ENCODE measurements at places on chromosomes 7 and 10.

- DNase-seq: no peak
Observed at GRCh38 chr7:129642871-129643549, 31.5 kb downstream of the NRF1 start.

DNA sequence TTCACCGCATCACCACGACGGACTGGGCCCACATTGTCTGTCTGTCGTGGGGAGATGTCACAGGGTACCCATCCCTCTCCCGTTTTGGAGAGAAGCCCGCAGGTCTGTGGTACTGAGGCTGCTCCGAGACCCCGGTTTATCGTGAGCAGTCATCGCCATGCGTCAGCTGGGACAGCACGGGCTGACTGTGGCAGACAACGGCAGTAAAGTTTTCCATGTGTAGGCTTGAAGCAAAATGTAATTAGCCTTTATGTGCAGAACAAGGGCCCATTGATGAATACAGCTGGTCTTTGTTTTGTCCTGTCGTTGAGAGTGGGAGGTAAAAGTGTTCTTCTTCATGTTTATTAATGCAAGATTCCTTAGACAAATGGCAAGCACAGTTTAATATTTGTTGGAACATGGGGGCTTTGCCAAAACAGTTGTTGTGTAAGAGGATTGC, 167.4 kb upstream of the SH2B2 start:
- DNase-seq: no peak

DNA sequence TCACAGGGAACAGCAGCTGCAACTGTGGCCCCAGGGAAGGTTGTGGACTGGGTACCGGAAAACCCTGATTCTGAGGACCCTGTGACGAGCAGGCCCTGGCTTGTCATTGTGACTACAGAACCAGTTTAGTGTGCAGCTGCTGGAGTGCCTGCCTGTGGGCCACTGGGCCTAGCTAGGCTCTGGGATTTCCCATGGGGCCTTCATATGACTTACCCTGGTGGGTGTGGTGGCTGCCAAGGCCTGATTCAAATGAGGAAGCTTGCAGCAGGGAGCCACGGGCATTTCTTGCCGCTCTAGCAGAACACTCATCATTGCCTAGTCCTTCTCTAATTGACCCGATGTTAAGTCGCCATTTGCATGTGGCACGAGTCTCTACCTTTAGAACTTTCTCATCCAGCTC, 14.7 kb upstream of the CAMK2G start:
- no peak for DNase-seq

- DNase-seq: peak; percentile 34
Observed at GRCh38 chr7:101941481-101942383, 124.3 kb downstream of the CUX1 start.

DNA sequence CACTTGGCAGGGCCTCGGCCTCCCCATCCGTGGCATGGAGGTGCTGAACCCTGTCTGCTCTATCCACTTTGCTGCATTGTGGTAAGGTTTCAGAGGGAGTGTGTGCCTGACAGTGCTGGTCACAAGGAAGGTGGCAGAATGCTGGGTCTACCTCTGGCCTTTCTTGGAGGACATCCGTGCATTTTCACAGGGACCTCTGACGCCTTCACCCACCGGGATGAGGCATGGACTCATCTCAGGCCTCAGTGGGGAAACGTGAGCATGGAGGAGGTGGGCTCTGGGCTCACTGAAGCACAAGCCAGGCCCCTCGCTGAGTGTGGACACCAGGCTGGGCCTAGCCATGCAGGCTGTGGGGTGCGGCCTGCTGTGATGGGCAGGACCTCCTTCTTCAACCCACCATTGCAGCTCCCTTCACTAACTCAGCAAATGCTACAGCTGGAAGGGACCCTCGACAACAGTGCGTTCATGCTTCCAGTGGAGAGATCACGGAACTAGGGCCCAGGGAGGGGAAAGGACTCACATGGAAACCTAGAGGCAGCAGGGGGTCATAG, 8.6 kb downstream of the TBATA start:
- no peak for DNase-seq

GRCh38 chr7:151686016-151686766, 166.5 kb upstream of the RHEB start:
- no peak for DNase-seq
